Right renal pelvis (tissue), 4 donors: ENCODE measurements at places on chromosomes 11 and 22. TPM values are rescaled to one million over a fixed set of nuclear protein-coding genes. Genes with fewer than 3 reads are reported as not detected.

DNA sequence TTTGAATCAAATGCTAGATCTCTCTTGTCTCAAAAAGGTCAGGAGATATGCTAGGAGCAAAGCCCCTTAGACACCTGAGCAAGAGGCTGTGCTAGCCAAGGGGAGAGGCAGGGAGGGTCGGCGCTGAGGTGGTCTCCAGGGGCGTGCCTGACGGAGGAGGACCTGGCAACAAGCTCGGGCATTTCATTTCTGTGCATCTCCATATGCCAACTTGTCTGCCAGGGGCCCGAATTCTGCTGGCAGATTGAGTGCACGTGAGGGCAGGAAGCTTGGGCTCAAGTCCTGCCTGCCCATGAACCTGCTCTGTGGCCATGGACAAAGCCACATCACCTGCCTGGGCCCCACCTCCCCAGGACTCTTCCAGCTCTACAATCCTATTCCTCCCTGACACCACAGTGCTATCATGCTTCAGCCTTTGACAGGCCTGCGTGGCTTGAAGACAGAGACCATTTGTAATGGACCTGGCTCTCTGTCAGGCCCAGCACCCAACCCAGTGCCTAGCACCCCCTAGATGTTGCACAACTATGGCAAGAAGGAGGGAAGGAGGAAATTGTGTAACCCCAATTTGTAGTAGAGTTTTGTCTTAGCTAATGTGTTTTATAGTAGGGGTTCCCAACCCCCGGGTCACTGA is 16.3 kb upstream of the VSIG10L2 start:
- DNase-seq, result no peak

- DNase-seq, result no peak
These were observed 1917.5 kb downstream of the LRRC4C start for GRCh38 chr11:39541945-39542351.

- no peak for DNase-seq
These were observed 16.0 kb upstream of the TMPRSS13 start for GRCh38 chr11:117945047-117945810.

GRCh38 chr11:120597250-120598215 is 86.0 kb downstream of the GRIK4 start:
- DNase-seq, result no peak

The DGCR6 gene
- polyA plus RNA-seq, result 6.7 TPM

The OR51B5 gene
- polyA plus RNA-seq, result 0.35 TPM

The SEPTIN5 gene
- polyA plus RNA-seq, result 34.6 TPM

The SMIM35 gene
- polyA plus RNA-seq, result 0.08 TPM

The RPS6KB2 gene
- 45.4 TPM for polyA plus RNA-seq

The SMTNL1 gene
- polyA plus RNA-seq, result 0.17 TPM
